ENCODE measurements at places on chromosomes 1 and 21.

GRCh38 chr1:218374401-218375353 is 29.5 kb downstream of the TGFB2 start:
- DNase-seq = no peak

GRCh38 chr1:213326281-213327016 is 275.4 kb downstream of the RPS6KC1 start:
- DNase-seq = no peak

DNA sequence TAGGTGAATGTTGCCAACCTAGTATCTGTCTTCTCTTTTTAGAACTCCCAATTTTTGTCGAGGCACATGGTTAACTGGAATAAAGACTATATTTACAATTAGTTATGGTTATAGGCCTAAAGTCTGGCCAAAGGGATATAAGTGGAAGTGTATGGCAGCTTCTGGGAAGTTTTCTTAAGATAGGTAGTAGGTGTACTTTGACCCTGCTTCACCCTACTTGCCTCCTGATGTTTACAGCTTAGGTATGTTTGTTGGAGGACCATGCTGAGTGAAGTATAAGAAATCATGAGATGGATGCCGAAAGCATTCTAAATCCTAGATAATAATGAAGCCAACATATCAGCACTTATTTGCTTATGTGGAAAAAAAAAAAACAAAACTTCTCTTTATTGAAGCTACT is 272.1 kb downstream of the S1PR1 start:
- no peak for DNase-seq

GRCh38 chr1:45867697-45868348 is 64.4 kb downstream of the MAST2 start:
- DNase-seq = no peak

- no peak for DNase-seq
Observed at GRCh38 chr1:201764579-201764978, 64.4 kb upstream of the IPO9 start.

GRCh38 chr1:89100412-89100811 is 25.5 kb downstream of the GBP2 start:
- DNase-seq = peak; percentile 26
